ENCODE measurements at places on chromosomes 5 and 9. TPM values are rescaled to one million over a fixed set of nuclear protein-coding genes. Genes with fewer than 3 reads are reported as not detected.

Gene OGN
- total RNA-seq = not detected

Gene EIF4E1B
- not detected for total RNA-seq

Gene INSL6
- not detected for total RNA-seq

Gene GAPVD1
- total RNA-seq = 20.6 TPM

Gene TXN
- 1,301 TPM for total RNA-seq

Gene ACTBL2
- 0.05 TPM for total RNA-seq

Gene PTCD2
- 13.4 TPM for total RNA-seq

Gene LIX1
- total RNA-seq = not detected

Gene DEPDC1B
- total RNA-seq = 19.2 TPM

Gene SLC6A7
- 0.02 TPM for total RNA-seq

Gene SLC1A1
- 1.8 TPM for total RNA-seq

Gene SPINK1
- total RNA-seq = 0.37 TPM

Gene CEL
- total RNA-seq = 0.38 TPM

Gene RASGEF1C
- total RNA-seq = 0.15 TPM

Gene NEUROG1
- total RNA-seq = not detected

Gene GRXCR2
- not detected for total RNA-seq

Gene SIT1
- not detected for total RNA-seq

Data from A549 treated with DMSO at 1 μM for 4 hours (cell line).